ENCODE measurements at places on chromosomes 2 and 18.

DNA sequence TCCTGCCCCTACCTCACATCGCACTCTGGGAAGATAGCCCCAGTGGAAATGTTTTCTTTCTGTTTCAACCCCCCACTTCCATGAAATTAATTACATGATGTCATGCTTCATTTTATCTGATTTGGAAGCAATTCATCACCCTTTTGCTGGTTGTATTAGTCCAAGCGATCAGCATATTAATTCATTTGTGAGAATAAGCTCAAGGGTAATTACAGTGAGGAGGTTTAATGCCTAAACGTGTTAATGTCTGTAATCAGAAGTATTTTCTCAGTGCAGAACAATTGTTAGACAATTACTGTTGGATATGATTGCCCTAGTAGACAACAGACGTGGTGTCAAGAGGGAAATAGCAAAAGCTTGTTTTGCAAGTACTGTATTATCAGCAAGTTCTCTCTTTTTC is 746.3 kb downstream of the CPS1 start:
- no peak for DNase-seq

DNA sequence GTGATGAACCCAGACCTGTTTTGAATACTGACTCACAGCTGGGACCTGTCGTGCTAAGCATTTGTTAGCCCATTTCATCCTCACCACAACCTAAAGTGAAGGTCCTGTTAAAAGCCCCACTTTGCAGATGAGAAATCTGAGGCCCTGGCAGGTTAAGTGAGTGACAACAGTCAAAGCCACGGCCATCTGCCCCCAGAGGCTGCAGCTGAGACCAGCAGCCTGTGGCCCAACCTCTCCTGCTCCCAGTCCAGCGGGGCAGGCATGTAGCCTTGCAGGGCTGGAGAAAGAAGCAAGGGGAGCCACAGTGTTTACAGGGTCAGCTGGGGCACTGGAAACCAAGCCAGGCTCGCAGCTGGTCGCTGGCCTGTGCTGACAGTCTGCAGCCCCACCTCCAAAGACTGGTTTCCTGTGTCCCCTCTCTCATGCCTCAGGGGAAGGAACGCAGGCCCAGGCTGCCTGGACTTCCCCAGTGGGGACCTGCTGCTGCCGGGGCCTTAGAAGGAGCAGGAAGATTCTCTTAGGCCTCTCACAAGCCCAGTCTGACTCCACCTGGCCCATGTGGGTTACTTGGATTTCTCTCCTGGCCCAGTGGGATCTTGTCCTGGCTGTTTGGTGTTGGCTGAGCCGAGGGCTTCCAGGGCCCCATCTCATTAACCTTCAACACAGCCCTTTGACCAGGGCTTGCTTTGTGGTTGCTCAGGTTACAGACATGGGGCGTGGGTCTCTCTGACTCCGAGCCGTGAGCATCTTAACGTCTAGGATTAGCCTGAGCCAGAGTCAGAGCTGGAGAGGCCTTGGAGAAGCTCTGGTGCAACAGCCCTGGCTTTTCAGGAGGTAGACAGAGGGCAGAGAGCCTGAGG is 1.7 kb downstream of the INPP5D start:
- no peak for DNase-seq

DNA sequence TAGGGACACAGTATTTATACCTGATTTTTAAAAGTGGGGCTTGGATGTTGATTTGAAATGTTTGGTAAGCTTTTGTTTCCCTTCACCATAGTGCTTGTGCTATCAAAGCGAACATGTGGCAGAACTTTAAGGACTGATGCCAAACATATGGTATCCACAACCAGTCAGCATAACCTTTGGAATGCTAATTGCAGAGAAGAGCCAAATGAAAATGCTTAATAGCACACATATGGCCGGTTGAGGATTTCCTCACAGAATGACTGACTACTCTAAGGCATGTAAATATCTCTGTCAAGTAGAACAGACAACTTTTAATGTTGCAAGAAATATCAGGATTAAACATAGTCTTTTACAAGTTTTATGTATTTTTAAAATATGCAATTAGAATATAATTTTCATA is 120.9 kb upstream of the COL3A1 start:
- no peak for DNase-seq

DNA sequence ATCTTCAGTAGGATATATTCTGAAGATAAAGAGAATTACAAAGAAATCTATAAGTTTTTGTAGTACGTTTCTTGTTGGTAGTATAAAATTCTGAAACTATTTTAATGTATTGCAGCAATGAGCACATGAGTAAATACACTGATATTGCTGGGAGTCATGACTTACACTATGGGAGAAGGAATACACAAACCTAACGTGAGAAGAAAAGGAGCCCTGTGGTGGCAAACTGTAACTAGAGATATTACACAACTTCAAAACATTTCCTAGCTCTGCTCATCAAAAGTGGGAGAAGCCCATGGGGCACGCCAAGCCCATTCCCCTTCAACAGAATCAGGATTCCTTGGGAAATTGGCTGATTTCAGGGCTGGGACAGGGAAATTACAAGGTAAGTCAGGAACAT is 20.5 kb downstream of the SPIRE1 start:
- DNase-seq: no peak

GRCh38 chr2:44531289-44531688 is 169.5 kb downstream of the CAMKMT start:
- DNase-seq: no peak

DNA sequence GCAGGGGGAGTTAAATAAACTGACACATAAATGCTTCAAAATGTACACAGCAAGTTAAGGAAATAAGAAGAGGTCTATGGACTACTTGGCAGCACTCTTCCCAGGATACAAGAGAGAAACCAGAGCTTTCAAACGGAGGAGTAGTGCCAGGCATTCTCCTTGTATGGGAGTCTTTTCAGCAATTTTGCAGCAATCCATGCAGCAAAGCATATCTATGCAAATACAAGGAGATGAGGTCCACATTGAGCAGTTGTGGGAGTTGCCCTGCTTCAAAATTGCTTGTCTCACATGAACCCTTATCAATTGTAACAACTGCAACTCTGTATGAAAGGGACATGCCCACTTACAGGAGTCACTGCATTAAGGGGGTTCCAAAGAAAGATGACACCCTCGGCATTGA is 37.8 kb downstream of the SCN9A start:
- DNase-seq: no peak

GRCh38 chr18:21064347-21064746 is 47.3 kb downstream of the ROCK1 start:
- no peak for DNase-seq

GRCh38 chr2:23411752-23412431 is 26.9 kb downstream of the KLHL29 start:
- DNase-seq: no peak

DNA sequence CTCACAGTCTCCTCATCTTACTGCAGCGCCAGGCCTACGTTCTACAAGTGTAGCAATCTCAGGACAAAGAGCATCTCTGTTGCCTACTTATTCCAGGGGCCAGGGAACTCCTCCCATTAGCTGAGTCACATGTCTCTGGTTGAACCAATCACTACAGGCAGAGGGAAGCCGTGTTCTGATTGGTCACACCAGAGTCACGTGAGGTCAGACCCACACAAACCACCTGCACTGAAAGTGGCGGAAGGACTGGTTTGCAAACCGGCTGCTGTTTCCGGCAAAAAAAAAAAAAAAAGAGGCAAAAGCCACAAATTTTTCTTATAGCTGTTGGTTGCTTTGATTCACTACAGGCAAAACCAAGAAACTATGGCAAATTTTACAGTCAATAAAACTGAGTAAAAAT is 21.9 kb upstream of the USP14 start:
- no peak for DNase-seq

DNA sequence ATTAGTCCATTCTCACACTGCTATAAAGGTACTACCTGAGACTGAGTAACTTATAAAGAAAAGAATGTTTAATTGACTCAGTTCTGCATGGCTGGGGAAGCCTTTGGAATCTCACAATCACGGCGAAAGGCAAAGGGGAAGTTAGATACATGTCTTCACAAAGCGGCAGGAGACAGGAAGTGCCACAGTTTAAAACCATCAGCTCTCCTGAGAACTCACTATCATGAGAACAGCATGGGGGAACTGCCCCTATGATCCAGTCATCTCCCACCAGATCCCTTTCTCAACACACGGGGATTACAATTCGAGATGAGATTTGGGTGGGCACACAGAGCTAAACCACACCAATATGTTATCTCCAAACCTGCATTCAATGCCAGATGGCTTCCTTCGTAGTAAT is 716.1 kb downstream of the DCC start:
- no peak for DNase-seq

DNA sequence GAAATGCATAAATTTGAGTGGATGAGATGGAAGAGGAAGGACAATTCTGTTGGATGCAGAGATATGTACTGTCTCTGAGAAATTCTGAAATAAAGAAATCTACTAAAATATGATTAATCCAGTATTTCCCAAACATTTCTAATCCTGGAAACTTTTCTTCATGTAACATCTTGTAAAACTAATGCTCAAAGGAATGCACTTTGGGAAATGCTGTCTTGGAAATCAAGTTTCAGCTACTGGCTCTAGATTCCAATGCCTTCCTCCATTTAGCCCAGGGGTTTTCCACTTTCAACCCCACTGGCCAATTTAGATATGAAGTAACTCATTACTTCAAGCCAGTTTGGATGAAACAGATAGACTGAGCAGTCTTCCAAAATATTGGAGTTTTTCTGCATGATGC is 355.1 kb downstream of the TXNL1 start:
- DNase-seq: no peak

- DNase-seq: no peak
These were observed 120.0 kb upstream of the STK17B start for GRCh38 chr2:196291426-196291825.

DNA sequence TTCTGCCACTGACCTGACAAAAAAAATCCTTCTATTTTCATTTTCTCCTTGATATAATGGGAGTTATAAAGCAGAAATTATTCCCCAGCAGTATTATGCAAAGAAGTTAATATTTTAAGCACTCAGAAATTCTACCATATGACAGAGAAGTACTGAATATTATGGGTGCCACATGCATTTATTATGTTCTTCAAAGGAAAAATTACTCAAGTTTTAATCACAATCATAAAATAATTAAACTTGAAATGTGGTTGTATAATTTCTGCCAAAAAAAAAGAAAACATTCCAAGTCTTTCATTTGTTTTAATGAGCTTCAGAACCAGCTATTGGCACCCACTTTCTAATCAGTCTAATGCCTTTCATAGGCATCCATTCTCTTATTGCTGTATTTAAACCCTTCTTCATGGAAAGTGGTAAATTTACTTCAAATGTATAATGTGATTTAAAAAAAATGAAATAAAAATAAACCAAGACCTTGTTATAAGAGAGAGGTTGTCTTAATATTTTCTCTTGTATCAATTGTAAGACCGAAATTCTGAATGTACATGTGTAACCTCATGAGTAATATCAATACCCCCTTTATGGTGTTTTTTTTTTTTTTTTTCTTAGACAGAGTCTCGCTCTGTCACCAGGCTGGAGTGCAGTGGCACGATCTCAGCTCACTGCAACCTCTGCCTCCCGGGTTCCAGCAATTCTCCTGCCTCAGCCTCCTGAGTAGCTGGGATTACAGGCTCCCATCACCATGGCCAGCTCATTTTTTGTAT is 302.3 kb downstream of the IRS1 start:
- no peak for DNase-seq

DNA sequence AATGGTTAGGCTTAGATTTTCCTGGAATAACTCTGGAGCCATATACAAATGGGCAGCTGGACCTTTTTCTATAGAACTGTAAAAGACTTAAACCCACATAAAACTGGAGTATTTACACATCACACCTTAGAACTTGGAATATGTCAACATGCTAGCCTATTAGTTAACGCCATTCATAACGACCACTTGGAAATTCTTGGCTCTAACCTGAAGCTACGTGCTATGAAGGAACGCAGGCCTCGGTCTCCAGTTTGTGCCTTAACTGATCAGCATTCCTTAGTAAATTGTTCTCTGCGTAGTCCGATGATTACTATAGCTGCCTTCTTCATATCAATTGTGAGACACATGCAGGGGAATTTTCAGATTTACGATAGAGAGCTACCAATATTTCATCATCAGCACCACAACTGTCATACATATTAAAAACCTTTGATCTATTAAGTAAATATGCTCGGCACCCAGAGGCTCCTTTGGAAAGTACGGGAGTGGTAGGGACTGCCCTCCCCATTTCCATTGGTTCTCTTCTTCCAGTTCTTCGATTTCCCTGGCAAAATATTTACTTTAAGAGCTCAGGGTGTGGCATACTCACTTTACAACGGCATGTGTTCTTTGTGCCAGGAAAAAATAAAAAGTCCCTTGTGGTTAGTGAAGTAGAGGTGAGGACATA is 17.5 kb upstream of the CCL20 start:
- peak; percentile 14 for DNase-seq

- no peak for DNase-seq
These were observed 33.3 kb downstream of the DOCK10 start for GRCh38 chr2:225008935-225009334.

- no peak for DNase-seq
These were observed 22.5 kb upstream of the NDUFV2 start for GRCh38 chr18:9079818-9080528.
